ENCODE measurements at places on chromosomes 1 and 21.

DNA sequence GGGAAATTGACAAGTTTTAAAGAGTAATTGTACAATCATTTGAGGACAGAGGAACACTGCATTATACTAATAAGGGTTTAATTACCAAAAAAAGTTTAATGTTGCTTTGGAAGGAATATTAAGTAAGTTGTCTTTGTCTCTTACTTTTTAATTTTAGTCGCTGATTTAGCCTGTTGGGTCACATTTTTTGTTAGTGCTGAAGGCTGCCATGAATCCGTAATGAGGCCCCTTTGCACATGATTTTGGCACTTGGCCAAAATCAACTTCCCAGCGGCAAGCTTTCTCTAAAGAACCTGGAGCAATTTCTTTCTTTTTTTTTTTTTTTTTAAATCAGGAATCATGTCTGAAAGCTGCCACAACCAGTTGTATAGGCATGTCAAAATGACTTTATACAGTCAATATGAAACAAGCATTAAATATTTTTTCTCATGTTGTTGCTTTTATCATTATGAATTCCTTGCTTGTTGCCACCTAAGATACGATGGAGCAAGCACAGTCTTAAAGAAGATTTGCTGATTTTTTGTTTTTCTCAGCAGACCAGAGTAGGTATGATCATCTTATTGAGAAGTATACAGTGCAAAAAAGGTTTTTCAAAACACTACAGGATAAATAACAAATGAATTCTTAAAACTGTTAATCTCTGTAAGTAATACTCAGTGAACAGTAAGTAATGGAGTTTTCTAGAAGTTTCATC lies 690.4 kb downstream of the USP25 start:
- DNase-seq: peak; percentile 60

- no peak for DNase-seq
These were observed 1252.1 kb upstream of the ADGRL4 start for GRCh38 chr1:80258659-80259058.

DNA sequence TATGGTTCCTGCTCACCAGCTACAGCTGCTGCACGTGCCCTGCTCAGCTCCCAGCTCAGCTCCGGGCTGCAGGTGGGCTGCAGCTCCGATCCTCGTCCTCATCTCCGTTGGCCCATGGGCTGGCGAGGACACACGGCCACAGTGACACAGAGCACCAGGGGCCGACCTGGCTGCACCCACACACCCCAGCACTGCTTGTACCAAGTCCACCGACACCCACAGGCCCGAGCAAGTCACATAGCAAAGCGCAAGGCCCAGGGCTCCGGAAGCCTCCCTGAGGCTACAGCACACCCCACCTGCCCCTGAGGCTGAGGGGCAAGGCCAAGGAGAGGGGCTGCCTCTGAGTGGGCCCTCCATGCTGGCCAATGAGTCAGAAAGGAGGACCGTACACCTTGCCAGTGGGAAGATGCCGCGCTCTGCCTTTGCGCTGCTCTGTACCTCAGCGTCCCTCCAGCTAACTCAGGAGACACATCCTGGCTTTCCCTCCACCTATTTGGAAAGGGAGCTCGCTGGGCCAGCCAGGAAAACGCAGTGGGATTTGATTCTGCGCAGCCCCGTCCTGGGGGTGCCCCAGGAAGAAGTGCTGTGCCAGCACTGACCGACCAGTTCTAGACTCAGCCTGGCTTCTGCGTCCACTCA lies 124.8 kb downstream of the SIK1 start:
- DNase-seq: peak; percentile 13

DNA sequence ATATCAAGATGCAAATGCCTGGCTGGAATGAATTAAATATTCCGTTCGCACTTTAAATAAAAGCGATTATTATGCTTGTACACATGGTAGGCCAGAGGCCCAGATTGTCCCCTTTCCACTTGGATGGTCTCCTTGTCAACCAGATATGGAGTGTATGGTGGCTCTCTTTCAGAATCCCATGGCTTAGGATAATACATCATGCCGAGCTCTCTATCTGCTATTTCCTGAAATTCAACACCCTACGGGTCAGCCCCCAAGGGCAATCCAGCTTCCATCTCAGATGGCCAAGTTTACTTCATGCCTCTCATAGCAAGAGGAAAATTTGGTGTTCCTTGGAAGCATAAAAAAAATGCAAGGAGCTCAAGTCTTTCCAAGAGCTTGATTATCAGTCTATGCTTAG lies 25.4 kb upstream of the FMO1 start:
- DNase-seq: peak; percentile 54

- DNase-seq: no peak
These were observed 426.1 kb downstream of the NUF2 start for GRCh38 chr1:163747855-163748254.

DNA sequence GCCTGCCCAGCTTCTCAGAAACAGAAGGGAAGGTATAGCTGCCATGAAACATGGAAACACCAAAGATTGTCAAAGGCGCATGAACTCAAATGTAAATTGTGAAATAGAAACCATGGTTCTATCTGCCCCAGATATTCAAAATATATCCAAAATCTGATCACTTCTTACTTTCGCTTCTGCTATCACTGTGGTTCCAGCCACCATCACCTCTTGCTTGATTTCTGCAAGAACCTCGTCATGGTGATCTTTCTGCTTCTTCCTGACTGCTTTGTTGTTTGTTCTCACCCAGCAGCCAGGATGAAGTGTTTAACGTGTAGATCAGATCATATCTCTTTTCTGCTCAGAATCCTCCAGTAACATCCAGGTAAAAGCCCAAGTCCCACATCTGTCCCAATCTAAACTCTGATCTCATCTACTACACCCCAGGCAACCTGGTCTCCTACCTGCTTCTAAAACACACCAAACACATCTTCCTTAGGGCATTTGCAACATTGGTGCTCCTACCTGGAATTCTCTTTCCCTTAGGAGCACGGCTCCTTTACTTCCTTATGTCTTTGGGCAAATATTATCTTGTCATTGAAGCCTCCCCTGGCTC lies 10.5 kb upstream of the LMO4 start:
- no peak for DNase-seq

- no peak for DNase-seq
These were observed 45.8 kb downstream of the GDAP2 start for GRCh38 chr1:117883616-117884015.

DNA sequence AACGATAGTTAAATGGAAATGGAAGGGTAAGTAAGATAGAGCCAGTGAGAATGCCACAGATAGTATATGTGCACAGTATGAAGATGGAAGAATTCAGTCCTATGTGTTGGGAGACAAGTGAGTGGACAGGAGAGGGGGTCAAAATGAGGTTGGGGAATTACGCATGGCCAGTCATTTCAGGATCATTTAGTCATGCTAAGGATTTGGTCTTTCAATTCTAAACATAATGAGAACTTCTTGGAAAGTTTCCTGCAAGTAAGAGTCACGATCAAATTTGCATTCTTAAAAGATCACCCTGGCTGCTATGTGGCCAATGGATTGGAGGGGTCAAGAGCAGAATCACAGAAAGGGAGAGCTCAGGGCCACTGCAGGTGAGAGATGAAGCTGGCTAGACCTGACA lies 64.0 kb upstream of the KCNK2 start:
- DNase-seq: no peak

DNA sequence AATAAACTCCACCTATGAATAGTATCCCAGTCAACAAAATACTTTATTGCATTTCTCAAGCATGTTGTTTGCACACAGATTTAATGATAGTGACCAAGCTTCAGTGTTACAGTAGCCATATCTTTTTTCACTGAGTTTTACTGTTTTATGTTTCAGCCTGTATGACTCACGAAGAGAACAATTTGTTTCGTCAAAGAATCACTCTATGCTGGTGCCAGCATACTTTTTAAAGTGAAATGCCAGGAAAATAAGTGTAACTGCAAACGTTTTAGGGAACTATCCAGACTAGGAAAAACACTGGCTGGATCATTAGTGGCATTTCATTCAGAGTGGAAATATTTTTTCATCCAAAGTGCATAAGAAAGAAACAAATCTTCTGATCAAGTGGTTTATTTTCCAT lies 210.8 kb downstream of the COL11A1 start:
- DNase-seq: no peak

DNA sequence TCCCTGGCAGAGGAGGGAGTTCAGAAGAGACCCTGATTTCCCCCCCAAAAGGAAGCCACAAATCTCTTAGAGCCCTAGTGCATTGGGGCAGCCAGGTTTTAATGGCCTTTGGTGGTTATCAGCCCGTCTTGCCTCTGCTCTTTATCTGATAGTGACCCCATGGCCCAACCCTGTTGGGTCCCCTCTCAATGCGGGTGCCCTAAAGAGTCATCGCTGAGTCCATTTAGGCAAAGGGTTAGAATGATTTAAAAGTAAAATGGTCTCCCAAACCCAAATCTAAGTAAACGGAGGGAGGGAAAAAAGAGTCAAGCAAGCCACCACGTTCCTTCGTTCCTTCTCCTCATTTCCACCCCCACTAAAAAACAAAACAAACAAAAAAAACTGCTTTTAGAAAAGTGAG lies 164.0 kb downstream of the RUNX1 start:
- DNase-seq: no peak

GRCh38 chr1:100246738-100247137 lies 2.9 kb downstream of the DBT start:
- no peak for DNase-seq

- no peak for DNase-seq
These were observed 17.6 kb upstream of the IFI6 start for GRCh38 chr1:27689423-27690173.

DNA sequence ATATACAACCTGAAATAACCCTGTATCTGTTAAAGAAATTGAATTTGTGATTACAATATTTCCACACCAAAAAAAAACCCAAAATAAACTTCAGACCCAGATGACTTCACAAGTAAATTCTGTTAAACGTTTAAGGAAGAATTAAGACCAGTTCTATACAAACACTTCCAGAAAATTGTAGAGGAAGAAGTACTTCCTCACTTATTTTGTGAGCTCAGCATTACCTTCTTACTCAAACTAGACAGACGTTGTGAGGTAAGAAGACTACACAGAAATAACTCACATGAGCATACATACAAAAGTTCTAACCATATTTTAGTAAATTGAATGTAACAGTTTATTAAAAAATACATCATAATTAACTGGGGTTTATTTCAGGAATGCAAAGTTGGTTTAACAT lies 18.8 kb downstream of the RALGPS2 start:
- no peak for DNase-seq

- no peak for DNase-seq
These were observed 17.3 kb downstream of the DPH5 start for GRCh38 chr1:101008229-101008834.

GRCh38 chr1:176801514-176802020 lies 338.6 kb downstream of the PAPPA2 start:
- DNase-seq: no peak

DNA sequence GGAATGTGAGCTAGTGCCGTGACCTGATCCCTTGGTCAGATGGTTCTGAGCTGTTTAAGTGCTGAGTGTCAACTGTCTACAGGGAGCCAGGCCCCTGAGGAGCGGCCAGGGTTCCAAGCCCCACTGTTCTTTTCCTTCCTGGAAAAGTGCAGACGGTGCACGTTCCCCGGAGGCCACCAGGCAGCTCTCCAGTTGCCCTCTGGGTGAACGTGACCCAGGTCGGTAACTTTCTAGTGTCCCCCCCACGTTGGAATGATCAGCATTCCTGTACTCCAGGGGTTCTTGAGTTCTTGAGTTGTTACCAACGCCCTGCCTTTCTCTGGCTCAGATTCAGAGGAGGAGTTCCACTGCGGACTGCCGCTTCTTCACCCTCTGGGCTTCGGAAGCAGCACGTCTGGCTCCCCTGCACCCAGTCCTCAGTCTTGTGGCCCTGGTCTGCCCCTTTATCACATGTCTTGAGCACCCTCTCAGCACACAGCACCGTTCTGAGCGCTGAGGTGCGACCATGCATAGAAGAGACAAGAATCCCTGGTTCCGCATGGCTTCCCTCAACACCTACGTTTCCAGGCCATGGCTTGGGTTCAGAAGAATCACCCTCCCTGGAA lies 131.5 kb downstream of the DHRS3 start:
- DNase-seq: peak; percentile 74

- DNase-seq: no peak
These were observed 28.5 kb downstream of the PODN start for GRCh38 chr1:53090227-53091147.

DNA sequence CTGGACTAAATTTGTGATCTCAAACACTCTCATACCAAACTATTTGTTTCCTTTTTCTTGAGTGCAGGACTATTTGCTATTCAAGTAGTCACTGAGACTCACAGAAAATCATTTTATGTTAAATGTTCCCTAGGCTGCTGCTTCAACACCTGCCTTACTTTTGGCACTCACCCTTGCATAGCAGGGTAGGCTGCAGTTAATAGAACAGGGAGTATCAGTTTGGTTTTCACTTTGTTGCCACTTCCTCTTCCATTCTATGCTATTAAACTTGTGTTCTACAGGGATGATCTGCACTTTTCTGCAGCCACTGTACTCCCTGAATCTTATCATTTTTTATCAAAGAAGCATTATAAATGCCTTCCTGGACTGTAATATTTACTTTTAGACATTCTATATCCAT lies 148.7 kb upstream of the PRMT6 start:
- DNase-seq: no peak

- DNase-seq: no peak
These were observed at the start of gene GREM2 for GRCh38 chr1:240611619-240612480. GREM2 (minus strand) TSS chr1:240612155; CDS start chr1:240493475, 118,680 bp downstream.

DNA sequence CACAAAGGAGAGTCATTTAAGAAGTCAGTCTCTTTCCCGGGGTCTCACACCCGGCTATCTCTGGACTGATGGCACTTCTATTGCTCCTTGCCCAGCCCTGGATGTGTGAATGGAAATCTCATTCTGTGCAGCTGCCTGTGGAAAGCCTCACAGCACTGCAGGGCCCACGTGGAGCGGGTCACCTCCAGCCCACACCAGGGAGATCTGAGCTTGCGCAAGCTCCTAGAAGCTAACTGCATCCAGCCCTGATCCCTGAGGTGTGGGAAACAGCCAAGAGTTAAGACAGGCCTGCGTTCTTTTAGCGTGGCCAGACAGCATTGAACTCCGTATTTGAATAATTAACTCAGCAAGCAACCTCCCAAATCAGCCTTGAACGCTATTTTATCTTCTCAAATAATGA lies 150.5 kb downstream of the LRIG2 start:
- peak; percentile 22 for DNase-seq

DNA sequence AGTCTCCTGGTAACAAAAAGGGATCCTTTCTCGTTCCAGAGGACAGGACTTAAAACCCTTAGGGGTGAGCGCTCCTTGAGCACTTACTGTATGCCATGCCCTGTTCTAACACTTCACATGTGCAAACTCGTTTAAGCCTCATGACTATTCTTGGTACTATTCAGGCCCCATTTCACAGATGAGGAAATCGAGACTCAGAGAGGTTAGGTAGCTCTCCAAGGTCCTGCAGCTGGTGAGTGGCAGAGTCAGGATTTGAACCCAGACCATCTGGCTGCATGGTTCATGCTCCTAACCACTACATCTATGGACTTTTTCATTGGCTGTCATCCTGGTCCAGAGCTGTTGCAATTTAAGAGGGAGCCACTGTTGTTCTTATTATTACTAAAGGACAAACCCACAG lies 46.7 kb upstream of the WNT4 start:
- DNase-seq: no peak

All from heart left ventricle (tissue), 16 donors.